ENCODE measurements at places on chromosomes 1 and 21.

GRCh38 chr1:166182281-166182680 lies 15.5 kb upstream of the FAM78B start:
- DNase-seq, result no peak

DNA sequence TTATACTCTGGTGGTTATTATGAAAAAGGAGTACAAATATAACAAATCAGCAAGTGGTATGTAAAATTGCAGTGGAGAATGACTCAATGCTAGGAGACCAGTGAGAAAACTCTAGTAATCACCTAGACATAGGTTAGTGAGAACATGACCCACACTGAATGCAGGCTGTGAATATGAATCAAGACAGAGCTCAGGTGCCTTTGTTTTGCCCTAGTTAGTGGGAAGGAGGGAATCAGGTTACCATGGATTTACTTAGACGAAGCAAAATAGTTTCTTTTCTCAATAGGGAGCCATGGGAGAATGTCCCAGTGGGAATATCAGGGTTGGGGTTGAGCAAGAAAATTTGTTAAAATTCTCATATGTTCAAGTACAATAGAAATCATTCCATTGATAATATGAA lies 10.6 kb upstream of the GCLM start:
- no peak for DNase-seq

DNA sequence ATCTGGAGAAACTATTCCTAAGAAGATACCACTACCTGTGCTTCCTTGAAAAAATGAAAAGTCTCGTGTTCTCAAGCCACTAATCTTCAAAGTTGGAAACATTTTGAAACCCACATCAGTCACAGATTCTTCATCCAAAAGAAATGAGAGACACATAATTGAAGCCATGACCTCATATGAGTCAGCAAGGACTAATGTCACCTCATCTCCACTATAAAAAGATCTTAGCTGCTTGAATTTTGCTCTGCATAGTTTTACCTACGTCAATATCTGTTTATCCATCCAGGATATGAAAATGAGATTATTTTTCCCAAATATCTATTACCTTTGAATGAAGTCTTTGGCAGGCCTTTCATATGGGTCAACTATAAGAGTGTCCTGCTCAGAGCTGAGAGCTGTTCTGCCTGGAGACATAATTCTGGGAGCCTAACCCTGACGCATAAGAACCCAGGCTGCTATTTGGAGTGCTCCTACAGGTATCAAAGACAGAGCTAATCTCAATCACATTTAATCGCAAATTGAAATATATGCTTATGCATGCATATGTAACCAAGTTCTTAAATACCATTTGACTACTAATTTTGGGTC lies 312.5 kb upstream of the PKN2 start:
- DNase-seq, result no peak

- peak; percentile 53 for DNase-seq
Measured at GRCh38 chr1:15691434-15692032, 7.4 kb downstream of the PLEKHM2 start.

DNA sequence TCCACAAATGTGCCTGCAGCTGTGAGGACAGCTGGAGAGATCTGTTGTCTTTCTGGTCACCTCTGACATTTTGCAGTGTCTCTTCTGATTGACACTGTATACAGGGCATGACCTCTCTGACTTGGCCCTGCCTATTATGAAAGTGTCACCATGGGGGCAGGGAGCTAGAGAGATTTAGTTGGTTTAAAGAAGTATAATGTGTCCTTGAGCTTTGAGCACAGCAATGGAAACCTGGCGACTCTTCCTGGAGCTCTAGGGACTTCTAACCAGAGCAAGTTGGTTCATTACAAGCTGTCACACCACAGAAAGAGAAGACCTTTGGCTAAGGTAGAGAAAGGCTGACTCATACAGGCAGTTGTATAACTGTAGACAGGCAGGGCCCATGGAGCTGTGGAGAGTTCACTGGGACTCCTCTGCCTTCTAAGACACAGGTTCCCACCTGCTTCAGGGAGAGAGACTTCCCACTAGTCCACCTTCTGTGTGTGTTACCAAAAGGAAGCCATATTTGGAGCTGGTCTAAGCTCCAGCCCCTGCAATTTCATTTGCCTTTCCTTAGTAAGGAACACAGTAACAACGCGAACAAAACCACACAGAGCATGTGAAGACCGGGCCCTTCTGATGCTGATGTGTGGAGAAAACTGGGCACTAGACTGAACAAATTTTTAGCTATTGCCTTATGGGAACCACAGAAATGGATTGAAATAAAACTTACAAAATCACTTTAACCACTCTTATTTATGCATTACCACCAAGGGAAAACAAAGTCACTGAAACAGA lies 90.5 kb upstream of the ADAR start:
- no peak for DNase-seq

DNA sequence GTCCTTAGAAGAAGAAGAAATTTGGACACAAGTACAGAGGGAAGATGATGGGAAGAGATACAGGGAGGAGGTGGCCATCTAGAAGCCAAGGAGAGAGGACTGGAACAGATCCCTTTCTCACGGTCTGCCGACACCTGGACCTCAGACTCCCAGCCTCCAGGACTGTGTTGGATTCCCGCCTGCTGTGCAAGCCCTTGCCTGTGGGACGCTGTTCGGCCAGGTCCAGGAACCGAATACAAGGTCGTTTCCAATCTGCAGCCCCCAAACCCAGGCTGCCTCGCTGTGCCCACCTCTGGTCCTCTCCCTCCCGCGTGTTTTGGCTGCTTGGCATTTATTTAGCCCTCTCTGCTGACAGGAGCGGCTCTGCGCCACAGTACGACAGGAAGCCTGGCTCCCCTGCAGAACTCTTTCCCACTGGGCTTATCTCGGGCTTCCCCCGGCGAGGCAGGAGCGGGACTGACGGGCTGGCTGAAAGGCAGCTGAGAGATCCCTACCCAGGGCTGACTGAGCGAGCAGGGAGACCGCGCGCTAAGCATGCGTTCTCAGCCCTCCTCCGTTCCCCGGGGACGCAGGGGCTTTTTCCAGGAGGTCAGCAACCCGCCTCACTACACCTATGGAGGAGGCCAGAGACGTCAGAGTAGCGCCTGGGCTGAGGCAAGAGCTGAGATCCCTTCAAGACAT lies 238.4 kb downstream of the TNR start:
- DNase-seq, result peak; percentile 51

GRCh38 chr1:1081311-1082238 lies 7.5 kb upstream of the RNF223 start:
- DNase-seq, result peak; percentile 25

DNA sequence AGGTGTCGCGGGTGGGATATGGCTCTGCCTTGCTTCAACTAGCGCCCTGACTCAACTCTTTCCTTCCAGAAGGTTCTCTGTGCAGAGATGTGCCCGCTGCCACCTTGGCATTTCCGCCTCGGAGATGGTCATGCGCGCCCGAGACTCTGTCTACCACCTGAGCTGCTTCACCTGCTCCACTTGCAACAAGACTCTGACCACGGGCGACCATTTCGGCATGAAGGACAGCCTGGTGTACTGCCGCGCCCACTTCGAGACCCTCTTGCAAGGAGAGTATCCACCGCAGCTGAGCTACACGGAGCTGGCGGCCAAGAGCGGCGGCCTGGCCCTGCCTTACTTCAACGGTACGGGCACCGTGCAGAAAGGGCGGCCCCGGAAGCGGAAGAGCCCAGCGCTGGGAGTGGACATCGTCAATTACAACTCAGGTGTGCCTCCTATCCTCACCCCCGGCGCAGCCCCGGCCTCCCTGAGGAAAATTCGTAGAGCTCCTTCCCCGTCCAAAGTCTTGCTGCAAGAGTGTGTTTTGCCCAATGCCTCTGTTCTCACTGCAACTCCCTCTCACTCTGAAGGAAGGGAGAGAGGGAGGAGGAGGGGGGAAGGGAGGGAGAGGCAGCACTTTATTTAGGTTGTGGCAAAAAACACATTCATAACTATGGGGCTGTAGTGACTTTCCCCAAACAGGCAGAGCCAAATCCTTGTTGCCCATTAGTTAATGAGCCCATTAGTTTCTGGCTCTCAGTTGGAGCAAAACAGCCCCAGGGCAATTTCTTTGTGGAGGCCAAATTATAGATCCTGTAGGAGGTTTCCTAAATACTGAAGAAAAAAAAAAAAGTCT lies 4.3 kb downstream of the LHX9 start:
- no peak for DNase-seq

DNA sequence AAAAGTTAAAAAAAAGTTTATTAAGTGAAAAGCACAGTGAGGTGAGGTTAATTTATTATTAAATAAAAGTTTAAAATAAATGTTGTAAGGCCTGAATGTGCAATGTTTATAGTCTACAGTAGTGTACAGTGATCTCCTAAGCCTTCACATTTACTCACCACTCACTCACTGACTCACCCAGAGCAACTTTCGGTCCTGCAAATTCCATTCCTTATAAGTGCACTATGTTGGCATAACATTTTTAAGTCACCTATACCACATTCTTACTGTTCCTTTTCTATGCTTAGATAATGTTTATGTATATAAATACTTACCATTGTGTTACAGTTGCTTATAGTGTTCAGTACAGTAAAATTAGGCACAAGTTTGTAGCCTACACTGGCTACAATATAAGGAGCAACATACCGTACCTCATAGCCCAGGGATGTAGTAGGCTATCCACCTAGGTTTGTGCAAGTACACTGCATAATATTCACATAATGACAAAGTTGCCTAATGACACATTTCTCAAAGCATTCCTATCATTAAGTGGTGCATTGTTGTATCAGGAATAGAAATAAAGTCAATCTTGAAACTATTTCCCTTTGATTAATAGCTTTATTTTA lies 426.5 kb upstream of the BRINP3 start:
- DNase-seq, result no peak

GRCh38 chr21:33406493-33406892 lies 3.3 kb downstream of the IFNGR2 start:
- DNase-seq, result no peak

DNA sequence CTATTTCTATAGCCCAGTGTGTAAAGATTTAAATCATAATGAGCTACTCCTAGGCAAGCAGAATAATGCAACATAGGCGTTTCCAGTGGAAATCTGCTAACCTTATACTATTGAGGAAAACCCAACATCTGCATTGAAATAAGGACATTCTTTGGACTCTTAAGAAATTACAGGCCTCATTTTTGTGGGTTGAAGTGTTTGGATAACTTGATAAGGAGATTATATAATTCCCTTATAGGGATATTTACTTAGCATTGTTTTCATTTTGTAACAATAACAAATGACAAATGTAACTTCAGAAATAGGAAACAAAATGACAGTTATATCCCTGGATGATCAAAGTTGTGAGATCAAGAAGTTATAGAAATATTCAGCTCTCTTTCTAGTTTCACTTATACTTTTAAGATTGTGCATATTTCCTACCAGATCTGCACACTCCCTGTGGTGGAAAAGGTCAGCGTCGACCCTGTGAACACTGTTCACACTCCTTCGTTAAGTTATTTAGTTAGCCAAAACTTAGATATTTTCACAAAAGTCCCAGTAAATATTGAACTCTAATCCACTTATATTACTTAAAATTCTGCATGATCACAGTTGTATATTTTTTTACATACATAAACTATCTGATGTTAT lies 284.4 kb upstream of the C1orf105 start:
- no peak for DNase-seq

- DNase-seq, result no peak
Measured at GRCh38 chr1:3368711-3369445, 85.6 kb upstream of the ARHGEF16 start.

GRCh38 chr1:150322310-150322709 lies 977 bp downstream of the PRPF3 start:
- DNase-seq, result no peak

DNA sequence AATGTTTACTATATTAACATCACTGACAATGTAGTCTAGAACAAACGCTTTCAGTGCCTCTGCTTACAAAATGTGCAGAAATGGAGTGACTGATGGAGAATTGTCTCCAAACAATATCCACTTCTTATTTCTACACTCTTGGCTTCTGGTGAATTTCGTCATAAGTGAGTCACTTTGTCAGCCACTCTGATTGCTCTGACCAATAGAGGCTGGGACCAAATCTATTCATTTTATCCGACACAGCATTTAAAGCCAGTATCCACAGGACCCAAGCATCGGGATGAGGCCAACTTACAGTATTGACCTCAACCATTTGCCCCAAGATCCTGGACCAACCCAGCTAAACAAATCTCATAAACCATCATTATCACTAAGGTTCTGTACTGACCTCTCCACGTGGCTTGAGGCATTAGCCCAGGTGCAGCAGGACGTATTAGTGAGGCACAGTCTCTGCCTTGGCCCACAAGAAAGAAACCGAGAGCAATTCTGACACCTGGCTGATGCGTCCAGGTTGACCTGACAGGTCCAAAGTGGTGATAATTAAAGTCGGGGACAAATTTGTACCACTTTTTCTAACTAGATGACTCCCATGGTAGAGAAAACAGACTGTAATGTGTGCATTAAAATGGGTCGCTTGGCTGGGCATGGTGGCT lies 53.3 kb upstream of the ERO1B start:
- no peak for DNase-seq

DNA sequence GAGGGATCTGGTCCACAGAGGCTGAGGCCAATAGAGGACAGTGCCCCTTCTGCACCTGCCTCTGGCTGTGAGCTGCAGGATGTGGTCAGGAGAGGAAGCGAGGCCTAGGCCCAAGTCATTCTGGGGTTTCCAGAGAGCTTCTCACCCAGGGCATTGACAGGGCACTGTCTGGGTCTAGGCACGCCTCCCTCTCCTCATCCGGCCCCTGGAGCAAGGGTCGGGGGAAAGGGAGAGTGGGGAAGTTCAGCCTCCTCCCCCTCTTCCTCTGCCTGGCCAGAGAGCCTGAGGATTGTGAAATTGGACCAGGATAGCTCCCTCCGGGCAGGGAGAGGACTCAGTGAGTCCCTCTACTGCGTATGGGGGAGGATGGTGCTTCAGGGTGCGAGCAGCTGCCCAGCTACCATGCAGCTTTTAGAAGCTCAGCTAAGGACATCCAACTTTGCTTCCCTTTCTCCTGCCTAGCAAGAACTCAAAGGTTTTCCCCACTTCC lies 6.3 kb upstream of the INAVA start:
- DNase-seq, result no peak

GRCh38 chr1:175222296-175222938 lies 29.8 kb upstream of the KIAA0040 start:
- no peak for DNase-seq

GRCh38 chr1:174967845-174968705 lies 31.7 kb upstream of the CACYBP start:
- DNase-seq, result no peak

DNA sequence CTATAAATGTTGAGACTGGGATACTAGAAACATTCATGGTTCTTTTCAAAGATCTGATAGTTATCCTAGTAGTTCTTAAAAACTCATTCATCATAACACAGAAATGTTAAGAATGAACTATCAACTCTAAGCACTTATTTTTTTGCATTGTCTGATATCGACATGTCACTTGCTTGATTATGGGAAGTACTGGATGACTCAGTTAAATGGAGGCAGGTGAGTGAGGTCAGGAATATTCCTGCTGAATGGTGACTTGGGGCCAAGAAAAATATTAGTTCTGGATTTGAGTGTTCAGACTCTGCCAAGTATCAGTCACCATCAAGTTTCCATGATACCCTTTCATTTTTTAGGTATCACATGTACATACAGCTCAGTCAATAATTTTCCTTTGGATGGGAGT lies 63.6 kb downstream of the NEK7 start:
- no peak for DNase-seq

- DNase-seq, result no peak
Measured at GRCh38 chr1:34213956-34214355, 37.2 kb downstream of the C1orf94 start.

All from left cardiac atrium (tissue), 4 donors.